ENCODE measurements at places on chromosomes 1 and 21.

GRCh38 chr1:153465811-153466636 lies 5.6 kb upstream of the S100A7 start:
- peak; percentile 62 for DNase-seq

GRCh38 chr1:28983509-28984310 lies 69.3 kb downstream of the EPB41 start:
- DNase-seq: no peak

- no peak for DNase-seq
Observed at GRCh38 chr1:229627003-229627402, 956 bp downstream of the URB2 start.

GRCh38 chr1:2137257-2138121 lies 57.1 kb downstream of the FAAP20 start:
- DNase-seq: no peak

- DNase-seq: no peak
Observed at GRCh38 chr1:247551721-247552120, 2.8 kb downstream of the GCSAML start.

- peak; percentile 11 for DNase-seq
Observed at GRCh38 chr1:89363638-89364536, at the start of gene GBP6. Gene GBP6 (plus strand): TSS chr1:89364059. CDS start chr1:89368552, 4,493 bp downstream.

GRCh38 chr1:88609051-88609450 lies 75.0 kb upstream of the PKN2 start:
- DNase-seq: peak; percentile 2

DNA sequence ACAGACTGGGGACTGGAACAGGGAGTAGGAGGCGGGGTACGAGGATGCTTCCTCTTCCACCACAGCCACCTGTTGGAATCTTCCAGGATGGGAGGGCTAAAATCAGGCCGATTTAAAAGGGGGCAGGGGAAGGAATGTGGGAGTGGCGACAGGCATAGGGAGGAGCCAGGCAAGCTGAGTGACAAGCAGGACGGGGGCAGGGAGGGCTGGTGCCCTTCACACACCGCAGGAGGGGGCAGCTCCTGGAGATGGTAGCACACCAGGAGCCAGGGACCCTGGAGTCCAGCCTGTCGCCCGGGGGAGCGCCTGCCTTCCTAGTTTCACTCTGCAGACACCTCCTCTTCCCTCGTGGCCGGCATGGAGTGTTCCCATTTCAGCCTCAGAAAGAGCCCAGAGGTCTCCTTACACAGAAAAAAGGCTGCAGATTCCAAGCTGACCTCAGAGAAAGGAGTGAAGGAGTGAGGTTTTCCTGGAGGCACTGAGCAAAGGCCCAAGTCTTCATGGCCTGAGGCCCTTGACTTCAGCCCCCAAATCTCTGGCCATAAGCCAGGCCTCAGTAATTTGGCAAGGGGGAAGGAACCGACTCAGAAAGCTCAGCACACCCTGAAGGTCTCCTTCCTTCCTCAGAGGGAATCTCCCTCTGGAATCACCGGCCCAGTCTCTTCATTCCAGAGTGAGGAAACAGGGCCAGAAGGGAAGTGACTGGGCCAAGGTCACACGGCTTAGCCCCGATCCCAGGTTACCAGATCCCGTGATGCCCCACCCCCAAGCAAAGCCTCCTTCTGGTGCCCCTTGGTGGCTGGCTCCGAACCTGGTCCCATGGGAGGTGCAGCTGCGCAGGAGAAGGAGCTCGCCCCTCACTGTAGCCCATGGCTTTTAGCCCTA lies 8.1 kb downstream of the BLACAT1 start:
- DNase-seq: no peak

GRCh38 chr1:161351482-161351881 lies 16.2 kb downstream of the CFAP126 start:
- DNase-seq: no peak

GRCh38 chr1:89660224-89661061 lies 27.5 kb downstream of the LRRC8C start:
- DNase-seq: peak; percentile 38

DNA sequence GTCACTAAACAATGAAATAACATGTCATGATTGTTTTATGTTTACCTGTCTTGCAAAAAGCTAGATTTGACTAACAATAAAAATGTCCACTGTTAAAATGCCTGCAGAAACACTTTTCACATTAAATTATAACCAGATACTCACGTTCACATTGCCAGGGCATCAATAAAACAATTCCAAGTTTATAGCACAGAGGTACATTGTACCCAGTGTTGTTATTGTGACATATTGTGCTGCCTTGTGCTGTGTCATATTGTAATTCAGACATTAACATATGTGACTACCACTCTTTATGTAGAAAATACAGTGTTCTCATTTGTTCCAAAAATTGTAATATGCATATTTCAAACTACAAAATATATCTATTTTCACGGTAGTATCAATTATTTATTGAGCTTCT lies 766.1 kb downstream of the NCAM2 start:
- DNase-seq: no peak

DNA sequence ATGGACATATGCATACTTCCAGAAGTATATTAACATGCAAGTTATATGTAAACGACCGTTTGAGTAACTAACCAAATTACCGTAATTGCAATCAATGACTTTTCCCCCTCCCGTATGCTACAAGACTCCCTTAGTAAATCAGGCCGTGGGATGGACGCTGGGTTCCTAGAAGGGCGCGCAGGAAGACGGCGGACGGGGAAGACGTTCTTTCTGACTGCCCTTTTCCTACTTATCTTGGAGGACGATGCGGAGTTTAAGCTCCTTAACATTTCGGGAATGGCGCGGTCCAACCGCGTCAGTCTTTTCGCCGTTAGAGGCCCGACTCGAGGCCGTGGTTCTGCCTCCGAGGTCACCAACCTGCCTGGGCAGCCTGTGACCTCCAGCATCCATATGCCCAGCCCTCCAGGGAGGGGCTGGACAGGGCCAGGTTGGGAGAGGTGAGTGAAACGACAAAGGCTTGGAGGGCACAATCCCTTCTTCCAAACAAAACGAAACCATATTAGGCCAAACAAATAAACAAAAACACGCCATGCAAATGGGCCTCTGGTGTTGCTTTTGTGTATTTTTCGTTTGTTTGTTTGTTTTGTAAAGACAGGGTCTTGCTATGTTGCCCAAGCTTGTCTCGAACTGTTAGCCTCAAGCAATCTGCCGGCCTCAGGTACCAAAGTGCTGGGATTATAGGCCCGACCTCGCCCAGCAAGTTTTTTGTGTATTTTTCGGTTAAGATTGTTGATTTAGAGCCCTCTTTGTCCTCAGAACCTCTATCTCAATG lies 873 bp upstream of the PI4KB start:
- DNase-seq: peak; percentile 18

- no peak for DNase-seq
Observed at GRCh38 chr1:27593678-27594563, 10.0 kb downstream of the AHDC1 start.

Measured in tongue (tissue), 3 donors.